ENCODE measurements at places on chromosomes 3 and 15.

DNA sequence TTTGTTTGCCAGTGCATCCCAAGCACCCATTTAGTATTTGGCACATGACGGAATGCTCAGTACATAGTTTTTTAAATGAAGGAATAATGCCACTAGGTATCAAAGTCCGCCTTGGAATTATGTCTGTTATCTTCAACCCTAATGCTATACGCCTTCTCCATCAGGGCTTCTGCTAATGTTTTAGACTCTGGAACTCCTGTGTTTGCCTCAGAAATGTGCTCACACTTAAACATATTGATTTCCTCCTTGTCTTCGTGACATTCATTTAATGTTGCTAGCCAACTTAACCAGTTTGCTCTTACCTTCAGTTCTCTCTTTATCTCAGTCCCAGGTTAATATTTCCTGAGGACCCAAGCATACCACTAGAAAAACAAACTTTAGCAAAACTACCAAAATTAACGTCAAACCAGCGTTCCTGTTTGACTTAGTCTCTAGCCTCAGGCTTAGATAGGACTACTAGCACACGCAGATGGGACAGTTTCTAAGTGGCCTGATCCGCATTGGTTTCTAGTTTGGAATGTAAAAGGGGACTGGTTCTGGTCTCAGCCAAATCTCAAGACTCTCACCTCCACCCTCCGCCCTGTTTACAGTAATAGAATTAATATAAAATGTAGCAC is 81.4 kb downstream of the IL1RAP start:
- no peak for DNase-seq

GRCh38 chr3:45940004-45940780 is 3.1 kb upstream of the CXCR6 start:
- no peak for DNase-seq

DNA sequence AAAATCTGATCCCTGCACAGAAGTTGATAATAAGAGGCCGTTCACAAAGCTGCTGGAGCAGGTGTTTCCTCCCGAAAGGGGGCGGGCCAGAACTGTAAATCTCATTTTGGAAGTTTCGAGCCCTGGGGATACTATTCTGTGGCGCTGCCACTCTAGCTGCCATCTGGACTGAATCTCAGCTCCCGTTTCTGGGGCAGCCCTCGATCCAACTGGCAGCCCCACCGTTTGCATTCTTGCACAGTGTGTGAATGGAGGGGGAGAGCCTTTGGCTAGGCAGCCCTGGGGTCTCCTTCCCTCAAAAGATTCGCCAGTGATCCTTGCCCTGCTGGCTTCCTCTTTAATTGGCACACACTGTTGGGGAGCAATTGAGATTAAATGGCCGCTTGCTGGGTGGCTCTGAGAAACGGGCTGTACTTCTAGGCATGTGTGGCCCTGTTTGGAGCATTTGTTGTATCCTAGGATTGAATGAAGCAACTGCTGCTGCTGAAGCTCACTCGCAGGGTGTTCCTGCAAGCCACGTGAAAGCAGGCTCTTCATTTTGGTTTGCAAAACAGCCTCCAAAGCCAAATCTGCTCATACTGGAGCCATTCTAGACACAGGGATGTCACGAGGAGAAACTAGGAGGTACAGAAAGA is 57.2 kb upstream of the TOPAZ1 start:
- DNase-seq = no peak

GRCh38 chr3:156661155-156661554 is 13.2 kb upstream of the TIPARP start:
- peak; percentile 59 for DNase-seq

- no peak for DNase-seq
These were observed 148.6 kb downstream of the SUCNR1 start for GRCh38 chr3:152021951-152022461.

- no peak for DNase-seq
These were observed 25.1 kb upstream of the CTNNB1 start for GRCh38 chr3:41173926-41174885.

- no peak for DNase-seq
These were observed 9.3 kb upstream of the VEPH1 start for GRCh38 chr3:157512534-157512933.

- DNase-seq = no peak
These were observed 52.6 kb downstream of the IQCH start for GRCh38 chr15:67307156-67307555.

- DNase-seq = no peak
These were observed 1176.0 kb upstream of the ALCAM start for GRCh38 chr3:104190681-104191080.

Data from B cell (primary cell).